ENCODE measurements at places on chromosomes 11 and 22.

- DNase-seq: no peak
Observed at GRCh38 chr11:56396047-56396446, 16.4 kb upstream of the OR5AL1 start.

GRCh38 chr11:43734256-43734655, 53.7 kb downstream of the HSD17B12 start:
- DNase-seq: no peak

- DNase-seq: no peak
Observed at GRCh38 chr11:117932426-117932825, 3.2 kb upstream of the TMPRSS13 start.

DNA sequence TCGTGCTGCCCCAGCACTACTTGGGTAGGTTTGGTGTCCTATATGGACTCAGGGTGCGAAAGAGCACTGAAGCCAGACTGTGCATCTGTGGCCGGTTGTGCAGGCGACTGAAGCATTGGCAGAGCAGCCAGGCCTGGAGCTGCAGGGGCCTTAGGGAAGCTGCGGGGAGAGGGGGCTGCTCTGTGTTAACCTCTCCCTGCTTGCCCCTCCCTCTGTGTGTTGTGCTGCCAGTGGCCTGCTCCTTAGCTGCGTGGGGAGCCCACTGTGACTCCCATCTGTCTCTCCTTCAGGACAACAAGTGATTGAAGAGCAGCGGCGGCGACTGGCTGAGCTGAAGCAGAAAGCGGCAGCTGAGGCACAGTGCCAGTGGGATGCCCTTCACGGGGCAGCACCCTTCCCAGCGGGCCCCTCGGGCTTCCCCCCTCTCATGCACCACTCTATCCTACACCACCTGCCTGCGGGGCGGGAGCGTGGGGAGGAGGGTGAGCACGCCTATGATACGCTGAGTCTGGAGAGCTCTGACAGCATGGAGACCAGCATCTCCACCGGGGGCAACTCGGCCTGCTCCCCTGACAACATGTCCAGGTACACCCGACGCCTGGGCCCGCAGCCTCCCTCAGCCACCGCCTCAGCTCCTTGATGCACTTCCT, 34.3 kb downstream of the TREH start:
- no peak for DNase-seq

DNA sequence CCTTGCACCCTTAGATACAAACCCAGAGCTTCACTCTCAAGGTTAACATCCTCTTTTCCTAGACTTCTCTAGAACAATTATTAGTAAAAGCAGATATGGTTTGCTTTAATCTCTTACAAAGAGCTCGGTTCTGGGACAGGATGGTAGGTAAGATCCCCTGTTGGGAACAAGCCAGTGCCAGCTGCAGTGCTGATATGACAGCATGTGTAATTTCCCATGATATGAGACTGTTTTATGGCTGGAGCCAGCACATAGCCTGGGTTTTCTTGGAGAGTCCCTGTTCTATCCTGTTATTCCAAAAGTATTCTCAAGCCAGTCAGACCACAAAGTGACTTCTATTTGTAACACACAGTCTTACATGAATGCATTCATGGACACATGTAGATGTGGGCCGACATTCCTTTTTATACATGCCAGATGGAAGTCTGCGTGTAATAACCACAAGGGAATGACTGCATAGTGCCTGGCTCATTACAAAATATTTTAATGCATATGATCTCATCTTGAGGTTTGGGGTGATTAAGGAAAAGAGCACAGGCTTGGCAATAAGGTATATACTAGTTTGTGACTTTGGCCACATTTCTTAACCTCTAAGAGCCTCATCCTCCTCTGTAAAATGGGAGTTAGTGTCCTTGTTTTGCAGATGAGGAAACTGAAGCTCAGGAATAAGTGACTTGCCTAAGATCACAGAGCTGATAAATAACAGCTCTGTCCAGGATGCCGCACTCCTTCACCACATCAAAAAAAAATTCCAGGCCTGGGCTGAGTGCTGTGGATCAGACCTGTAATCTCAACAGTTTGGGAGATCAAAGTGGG, 21.8 kb downstream of the CLMP start:
- DNase-seq: no peak

DNA sequence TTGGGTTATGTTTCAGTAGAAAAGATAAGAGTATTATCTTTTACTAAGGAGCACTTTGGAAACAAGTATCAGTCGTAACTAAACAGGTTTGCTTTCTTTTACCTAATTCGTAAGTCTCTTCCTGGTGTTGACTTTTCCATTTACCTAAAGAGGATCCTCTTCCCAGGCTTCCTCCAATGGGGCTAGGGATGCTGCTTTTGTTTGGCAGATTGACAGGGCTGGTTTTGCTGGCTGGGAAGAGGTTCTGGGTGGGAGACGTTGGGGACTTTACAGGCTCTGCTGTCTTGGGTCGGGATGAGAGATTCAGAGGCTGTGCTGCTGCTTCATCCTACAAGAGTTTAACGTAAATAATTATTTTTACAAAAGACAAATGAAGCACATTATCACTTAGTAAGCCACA, 306.7 kb downstream of the SOX6 start:
- no peak for DNase-seq

GRCh38 chr22:28547132-28547842, 132.4 kb downstream of the TTC28 start:
- no peak for DNase-seq

- no peak for DNase-seq
Observed at GRCh38 chr11:69808667-69809086, 10.5 kb downstream of the FGF3 start.

DNA sequence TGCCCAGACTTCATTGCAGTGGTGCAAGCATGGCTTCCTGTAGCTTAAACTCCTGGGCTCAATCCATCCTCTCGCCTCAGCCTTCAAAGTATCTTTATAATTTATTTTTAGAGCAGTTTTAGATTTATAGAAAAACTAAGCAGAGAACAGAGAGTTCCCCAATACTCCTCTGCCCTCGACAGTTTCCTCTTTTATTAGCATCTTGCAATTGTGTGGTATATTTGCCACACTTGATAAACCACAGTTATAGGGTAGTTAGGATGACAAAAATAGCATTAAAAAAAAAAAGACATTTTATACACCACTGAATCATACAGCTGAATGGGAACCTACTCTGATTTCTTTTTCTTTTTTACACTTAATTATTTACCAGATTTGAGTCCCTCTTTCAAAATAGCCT, 31.2 kb downstream of the MS4A2 start:
- no peak for DNase-seq

GRCh38 chr11:81963018-81963417, 770.6 kb downstream of the FAM181B start:
- DNase-seq: no peak

GRCh38 chr11:2576111-2576510, 123.7 kb downstream of the KCNQ1OT1 start:
- DNase-seq: no peak

All from NCI-H1092 treated with DMSO at 0.1 percent for 48 hours (cell line).